ENCODE measurements at places on chromosomes 7 and 10.

GRCh38 chr7:157996359-157997079, 591.1 kb downstream of the PTPRN2 start:
- no peak for DNase-seq

- DNase-seq: peak; percentile 16
Observed at GRCh38 chr10:124524991-124525653, 63.5 kb downstream of the LHPP start.

DNA sequence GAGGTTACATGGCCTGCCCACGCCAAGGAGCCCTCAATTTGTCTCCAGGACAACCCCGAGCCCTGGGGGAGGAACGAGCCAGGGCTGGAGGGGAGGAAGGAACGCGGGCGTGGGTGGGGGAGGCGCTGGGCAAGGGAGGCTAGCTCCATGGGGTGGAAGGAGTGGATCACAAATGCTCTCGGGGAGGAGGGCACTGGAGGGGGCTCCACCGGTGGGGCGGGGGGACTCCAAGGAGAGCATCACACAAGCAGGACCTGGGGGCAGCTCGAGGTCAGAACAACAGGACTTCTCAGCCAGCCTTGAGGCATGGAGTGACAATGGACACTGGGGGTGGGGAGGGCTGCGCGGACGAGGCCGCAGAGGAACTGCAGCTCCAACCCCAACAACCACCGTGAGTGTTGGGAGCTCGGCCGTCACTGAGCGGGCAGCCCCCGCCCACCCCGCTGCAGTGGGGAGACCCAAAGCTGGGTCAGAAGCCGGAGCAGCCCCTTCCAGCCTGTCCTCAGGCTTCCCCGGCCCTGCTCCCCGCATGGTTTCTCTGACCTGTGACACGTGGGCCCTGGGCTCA, 41.1 kb downstream of the STK32C start:
- no peak for DNase-seq

- DNase-seq: no peak
Observed at GRCh38 chr7:89809291-89809690, 345.0 kb upstream of the STEAP1 start.

- peak; percentile 36 for DNase-seq
Observed at GRCh38 chr7:41885748-41886147, 182.9 kb upstream of the INHBA start.

GRCh38 chr10:59832506-59832905, 73.8 kb downstream of the CCDC6 start:
- no peak for DNase-seq

GRCh38 chr10:123788981-123789380, 102.6 kb downstream of the CPXM2 start:
- DNase-seq: no peak

- no peak for DNase-seq
Observed at GRCh38 chr10:44977287-44978212, 1.1 kb downstream of the DEPP1 start.

DNA sequence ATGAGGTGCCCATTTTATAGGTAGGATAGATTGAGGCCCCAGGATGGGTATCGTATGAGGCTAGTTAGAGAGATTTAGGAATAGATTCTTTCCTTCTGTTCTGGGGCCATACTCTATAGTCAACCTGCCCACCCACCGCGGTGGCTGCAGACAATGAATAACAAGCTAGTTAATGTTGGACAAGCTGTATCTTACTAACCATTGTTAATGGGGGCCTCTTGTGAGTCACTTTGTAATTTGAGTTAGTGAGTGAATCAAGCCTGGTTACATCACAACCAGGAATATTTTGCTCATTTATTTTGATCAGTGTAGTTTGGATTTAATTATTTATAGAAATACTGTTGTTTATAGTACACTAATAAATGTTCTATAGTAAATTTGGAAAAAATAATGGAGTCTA, 7.3 kb downstream of the SORCS3 start:
- no peak for DNase-seq

- DNase-seq: peak; percentile 86
Observed at GRCh38 chr7:94394109-94394436, 622 bp upstream of the COL1A2 start.

GRCh38 chr10:24524314-24524713, 199.4 kb downstream of the ARHGAP21 start:
- DNase-seq: no peak

DNA sequence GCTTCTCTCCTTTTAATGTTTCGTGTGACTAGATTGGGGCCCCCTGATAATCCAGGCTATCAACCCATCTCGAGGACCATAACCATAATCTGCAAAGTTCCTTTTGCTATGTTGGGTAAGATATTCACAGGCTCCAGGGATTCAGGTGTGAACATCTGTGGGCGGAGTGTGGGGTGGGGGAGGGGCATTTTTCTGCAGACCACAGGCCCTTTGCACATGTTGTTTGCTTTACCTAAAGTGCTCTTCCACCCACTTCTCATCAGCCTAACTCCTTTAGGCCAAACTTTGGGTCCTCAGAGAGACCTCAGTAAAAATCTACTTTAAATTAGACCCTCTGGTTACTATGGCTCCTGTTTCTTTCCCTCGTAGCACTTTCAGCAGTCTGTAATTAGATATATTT, 284.4 kb downstream of the WDR11 start:
- DNase-seq: no peak

DNA sequence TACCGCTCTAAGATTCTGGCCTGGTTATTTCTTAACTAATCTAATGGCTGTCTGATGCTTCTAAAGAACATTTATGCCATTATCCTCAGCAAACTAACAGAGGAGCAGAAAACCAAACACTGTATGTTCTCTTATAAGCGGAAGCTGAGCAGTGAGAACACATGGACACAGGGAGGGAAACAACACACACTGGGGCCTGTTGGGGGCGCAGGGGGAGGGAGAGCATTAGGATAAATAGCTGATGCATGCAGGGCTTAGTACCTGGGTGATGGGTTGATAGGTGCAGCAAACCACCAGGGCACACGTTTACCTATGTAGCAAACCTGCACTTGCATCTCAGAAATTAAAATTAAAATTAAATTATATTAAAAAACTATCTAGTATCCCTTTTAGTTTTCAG, 853.5 kb downstream of the GATA3 start:
- DNase-seq: no peak

- DNase-seq: no peak
Observed at GRCh38 chr10:133294189-133294588, 14.5 kb downstream of the TUBGCP2 start.

DNA sequence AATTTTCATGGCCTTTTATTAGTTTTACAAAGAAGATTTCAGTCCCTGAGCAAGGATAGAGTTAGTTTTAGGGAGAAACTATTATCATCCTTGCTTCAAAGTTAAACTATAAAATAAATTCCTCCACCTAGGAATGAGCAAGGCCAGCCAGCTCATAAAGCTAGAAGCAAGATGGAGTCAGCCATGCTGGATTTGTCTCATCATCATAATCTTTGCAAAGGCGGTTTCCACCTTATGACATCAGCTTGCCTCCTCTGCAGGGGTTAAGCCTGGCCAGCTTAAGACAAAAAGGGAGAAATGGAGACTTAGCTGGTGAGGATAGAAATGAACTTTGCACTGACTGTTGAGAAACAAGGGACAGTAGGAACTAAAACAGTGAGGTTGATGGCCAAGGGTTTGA, 18.7 kb downstream of the SSMEM1 start:
- DNase-seq: no peak

- no peak for DNase-seq
Observed at GRCh38 chr10:97154162-97154561, 31.6 kb downstream of the SLIT1 start.

DNA sequence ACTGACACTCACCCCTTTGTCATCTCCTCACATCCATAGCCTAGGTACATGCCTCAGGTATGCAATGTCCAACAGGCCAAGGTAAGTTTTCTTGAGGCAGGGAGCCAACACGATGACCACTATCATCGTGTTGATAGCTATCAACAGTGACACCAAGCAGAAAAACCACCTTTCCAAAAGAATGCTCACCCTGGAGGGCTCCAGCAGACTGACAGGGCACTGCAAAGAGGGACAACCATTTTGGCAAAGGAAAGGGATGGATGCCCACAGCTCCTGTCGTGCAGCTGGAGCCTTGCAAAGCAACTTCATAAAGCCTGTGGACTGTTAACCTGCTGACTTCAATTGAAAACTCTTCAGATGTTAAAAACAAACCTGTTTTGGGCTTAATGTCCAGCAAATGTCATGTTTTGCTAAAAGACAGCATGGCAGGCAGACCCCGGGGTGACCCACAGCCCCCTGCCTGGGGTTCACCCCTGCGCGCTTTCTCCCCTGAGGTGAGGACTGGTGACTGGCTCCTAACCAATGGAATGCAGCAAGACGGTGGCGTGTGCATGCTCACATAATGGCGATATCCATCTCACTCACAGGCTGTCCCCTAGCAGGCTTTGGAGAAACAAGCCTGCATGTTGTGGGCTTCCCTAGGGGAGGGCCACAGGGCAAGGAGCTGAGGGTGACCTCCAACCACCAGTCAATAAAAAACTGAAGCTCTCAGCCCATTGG, 293.8 kb downstream of the TCERG1L start:
- no peak for DNase-seq

GRCh38 chr10:50392966-50393718, 141.8 kb upstream of the ASAH2 start:
- DNase-seq: no peak

GRCh38 chr7:105688617-105689016, 107.3 kb upstream of the EFCAB10 start:
- DNase-seq: no peak

DNA sequence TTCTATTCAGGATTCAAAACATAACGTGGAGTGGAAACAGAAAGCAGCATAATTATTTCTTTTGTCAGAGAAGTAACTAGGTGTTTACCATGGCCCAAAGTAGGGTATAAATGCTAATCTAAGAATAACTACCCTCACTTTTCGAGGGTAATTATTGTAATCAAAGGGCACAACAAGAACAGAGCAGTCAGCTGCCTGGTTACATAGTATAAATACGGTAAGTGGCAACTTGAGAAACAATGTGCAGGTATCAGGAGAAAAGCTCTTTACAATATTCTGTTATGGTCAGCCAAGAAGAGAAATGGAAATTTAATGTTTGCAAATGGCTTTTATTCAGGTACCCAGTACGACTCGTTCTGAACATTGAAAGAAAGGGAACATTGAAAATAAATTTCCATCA, 242.0 kb upstream of the NPY start:
- DNase-seq: no peak

GRCh38 chr7:28091190-28091589, 89.4 kb downstream of the JAZF1 start:
- DNase-seq: peak; percentile 66

GRCh38 chr7:31735991-31736982, 49.3 kb downstream of the PPP1R17 start:
- peak; percentile 57 for DNase-seq

- peak; percentile 16 for DNase-seq
Observed at GRCh38 chr10:43170491-43170890, 32.2 kb downstream of the CSGALNACT2 start.

DNA sequence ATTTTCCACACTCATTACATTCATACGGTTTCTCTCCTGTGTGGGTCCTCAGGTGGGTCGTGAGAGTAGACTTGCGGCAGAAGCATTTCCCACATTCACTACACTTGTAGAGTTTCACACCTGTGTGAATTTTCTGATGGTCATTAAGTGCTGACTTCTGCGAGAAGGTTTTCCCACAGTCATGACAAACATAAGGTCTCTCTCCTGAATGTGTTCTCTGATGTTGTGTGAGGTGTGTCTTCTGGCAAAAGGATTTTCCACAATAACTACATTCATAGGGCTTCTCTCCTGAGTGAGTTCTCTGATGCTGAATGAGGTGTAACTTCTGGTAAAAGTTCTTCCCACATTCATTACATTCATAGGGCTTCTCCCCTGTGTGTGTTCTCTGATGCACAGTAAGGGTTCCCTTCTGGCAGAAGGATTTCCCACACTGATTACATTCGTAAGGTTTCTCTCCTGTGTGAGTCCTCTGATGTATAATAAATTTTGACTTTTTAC, 15.1 kb downstream of the ZNF12 start:
- peak; percentile 24 for DNase-seq

DNA sequence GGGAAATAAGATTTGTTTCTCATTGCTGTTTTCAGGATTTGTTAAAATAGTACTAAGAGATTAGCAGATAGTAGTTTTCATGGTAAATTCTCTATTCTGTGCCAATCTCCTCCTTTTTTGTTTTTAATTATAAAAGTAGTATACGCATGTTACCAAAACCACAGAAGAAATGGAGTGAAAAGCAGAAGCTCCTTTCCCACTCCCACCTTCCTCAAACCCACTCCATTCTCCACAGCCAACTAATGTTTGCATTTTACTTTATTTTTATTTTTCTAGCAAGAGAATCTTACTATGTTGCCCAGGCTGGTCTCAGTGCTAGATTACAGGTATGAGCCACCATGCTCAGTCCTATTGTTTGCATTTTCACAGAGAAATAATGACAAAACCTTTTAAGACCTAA, 4.5 kb upstream of the LRMDA start:
- no peak for DNase-seq

- DNase-seq: no peak
Observed at GRCh38 chr10:1116051-1116450, 59.9 kb downstream of the WDR37 start.

GRCh38 chr7:48837266-48837665, 87.1 kb upstream of the CDC14C start:
- DNase-seq: no peak

DNA sequence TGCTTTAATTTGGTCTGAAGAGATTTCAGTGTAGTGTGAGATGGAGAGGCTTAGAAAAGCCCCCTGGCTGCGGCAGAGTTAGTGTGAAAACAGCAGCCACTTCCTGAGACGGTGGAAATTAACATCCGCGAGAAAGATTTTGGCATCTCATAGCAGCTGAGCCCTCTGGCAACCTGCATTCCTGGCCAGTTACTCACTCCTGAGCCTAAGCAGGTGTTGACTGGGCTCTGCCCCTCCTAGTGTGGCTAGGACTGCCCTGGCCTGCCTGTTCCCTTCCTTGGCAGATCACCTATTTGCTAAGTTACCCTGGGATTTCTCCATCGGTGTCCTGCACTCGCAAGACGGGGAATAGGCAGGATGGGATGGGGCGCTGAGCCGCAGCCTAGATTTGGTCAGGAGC, 57.6 kb upstream of the LMTK2 start:
- no peak for DNase-seq

DNA sequence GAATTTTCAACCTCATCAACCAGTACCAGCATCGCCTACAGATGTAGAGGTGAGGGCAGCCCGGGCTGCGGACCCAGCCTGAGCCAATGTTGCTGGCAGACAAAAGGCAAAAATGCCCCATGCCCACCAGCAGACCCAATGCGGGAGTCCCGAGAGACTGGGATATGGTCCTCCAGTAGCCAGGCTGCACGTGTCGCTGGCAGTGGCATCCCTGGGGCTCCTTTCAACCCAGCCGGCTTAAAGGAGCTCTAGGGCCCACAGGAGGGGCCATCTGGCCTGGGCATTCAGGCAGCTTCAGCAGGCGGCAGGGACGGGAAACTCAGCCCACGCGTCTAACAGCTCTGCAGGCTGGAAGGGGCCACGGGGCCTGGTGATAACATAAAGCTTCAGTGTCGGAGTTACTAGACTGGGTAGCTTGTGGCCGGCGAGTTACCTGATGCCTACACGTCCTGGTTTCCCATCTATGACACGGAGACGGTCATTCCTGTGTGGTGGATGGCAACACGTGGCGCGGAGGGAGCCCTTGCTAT, 70.7 kb downstream of the PROSER2 start:
- DNase-seq: no peak

GRCh38 chr7:33632840-33633525, 272.4 kb upstream of the BMPER start:
- DNase-seq: no peak

GRCh38 chr7:92403760-92404074, 43.6 kb upstream of the GATAD1 start:
- DNase-seq: no peak
